Memory B cell (primary cell): ENCODE measurements at places on chromosomes 2 and 18.

DNA sequence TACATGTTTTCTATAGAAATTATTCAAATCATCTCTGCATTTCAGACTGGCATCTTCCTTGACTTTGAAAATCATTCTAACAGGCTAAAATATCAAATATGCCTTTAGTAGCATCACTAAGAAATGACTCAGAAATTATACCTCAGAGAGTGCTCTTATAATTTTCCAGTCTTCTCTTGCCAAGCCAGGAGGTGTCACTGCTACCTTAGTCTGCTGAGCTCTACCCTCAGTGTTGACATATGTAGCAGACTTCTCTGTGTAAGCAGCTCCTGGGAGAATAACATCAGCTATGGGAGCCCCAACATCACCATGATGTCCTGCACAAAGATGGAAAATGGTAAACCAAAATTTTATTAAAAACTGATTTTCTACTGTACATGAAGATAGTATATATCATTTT lies 31.6 kb downstream of the NDUFS1 start:
- DNase-seq, result no peak

DNA sequence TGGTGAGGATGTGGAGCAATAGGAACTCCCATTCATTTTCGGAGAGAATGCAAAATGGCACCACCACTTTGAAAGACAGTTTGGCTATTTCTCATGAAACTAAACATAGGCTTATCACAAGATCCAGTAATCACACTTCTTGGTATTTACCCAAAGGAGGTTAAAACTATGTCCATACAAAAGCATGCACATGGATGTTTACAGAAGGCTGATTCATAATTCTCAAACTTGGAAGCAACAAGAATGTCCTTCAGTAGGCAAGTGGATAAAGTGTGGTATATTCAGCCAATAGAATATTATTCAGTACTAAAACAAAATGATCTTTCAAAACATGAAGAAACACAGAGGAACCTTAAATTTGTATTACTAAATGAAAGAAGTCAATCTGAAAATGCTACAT lies 440.6 kb downstream of the FBXO15 start:
- no peak for DNase-seq

- DNase-seq, result no peak
Measured at GRCh38 chr18:44601447-44601846, 79.2 kb upstream of the SETBP1 start.

- DNase-seq, result no peak
Measured at GRCh38 chr18:23641937-23642666, 20.6 kb downstream of the ANKRD29 start.

DNA sequence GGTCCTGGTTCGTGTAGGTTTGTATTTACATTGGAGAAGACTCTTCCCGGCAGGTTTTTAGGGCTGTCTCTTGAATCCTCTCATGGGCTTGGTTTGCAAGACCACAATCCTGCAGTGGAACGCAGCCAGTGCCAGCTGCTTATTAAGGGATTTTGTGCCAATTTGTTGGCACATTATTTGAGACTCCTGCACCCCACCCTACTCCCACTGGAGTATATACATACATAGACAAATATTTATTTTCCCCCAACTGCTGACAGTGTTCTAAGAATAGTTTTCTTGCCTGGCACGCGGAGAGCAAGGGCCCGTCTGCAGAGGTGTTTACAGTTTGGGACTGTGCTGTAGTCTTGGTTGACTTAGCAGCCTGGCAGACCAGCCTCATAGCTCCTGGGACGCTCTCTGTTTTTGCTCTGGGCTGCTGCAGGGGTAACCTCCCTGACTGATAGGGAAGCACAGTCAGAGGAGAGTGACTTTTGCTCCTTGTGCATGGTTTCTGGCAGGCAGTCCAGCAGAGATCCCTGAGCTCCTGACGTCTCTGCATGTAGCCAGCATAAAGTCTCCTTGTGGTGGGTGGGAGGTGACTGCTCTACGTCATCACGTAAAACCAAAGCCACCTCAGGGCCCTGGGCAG lies 1.9 kb downstream of the LDLRAD4 start:
- no peak for DNase-seq

DNA sequence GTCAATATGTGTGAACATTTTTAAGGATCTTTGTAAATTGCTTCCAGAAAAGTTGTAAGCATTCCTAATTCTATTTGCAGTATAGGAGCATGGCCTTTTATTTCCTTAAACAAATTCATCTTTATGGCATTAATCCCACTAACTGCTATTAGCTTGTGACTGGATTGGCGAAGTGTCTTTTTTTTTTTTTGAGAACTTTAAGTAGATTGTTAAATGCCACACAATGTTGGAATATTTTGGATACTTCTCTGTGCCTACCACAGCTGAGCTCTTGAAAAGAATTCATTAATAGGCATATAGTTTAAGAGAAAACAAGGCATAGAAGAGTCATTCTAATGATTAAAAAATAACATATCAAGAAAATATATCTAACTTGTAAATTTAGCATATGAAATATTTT lies 129.7 kb downstream of the LAMA3 start:
- DNase-seq, result no peak

GRCh38 chr2:217616936-217617335 lies 385.9 kb downstream of the TNS1 start:
- DNase-seq, result no peak

DNA sequence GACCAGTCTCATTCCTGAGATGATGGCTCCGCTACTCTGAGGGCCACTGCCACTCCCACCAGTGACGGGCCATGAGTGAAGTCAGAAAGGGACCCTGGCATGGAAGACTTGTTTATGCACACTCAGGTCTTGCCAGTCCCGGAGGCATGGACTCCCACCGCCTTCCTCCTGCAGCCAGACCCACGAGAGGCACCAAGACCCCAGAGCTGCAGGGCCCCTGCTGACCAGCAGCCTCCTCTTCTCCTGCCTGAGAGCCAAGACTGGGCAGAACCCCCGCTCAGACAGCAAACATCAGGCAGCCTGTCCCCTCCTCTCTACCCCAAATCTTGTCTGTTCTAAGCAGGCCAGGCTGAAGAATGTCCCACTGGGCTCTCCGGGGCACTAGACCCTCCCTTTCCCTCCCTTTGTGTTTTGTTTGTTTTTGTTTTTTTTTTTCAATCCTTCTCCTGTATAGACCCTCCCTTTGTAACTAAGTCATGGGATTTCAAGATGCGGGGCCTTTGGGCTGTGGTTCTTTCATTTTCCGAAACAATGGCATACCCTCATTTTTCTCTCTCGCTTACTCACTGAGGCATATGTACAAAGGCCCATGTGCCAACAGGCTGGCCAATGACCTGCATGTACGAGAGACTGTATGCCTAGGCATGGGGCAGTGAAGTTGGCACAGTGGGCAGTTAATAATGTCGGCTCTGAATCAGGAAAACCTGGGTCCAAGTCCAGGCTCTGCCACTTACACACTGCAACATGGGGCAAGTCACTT lies 24.3 kb upstream of the MAPRE3 start:
- no peak for DNase-seq

DNA sequence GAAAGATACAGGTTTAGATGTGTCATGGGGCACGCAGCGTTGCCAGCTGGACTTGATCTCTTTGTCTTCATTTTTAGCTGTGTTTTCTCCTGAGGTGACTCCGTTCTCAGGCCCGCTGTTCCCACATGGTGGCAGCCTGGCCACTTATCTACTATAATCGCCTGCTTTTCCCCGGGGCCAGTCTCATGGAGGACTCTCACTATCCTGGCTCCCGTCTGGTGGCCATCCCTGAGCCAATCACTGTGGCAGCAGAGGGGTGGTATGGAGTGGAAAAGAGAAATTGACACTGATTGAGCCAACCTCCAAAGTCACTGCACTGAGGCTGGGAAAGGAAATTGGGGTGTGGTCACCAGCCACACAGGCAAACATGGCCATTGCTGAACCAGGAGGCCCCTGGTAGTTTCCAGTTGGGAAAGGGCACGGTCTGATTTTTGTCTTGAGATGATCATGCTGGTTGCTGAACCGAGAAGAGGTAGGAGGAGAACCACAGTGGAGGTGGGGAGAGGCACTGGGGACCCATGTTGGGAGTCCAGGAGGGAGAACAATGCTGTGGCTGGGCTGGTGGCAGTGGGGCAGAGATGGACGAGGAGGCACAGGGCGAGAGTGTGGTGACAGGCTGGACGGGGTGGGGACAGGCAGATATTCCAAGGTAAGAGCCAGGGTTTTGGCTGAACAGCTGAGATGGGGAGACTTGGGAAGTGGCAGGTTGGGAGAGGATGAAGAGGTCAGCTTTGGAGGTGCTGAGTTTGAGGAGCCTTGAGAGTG lies 45.6 kb downstream of the KCNIP3 start:
- no peak for DNase-seq

GRCh38 chr2:136310797-136311603 lies 193.1 kb upstream of the CXCR4 start:
- no peak for DNase-seq

- no peak for DNase-seq
Measured at GRCh38 chr2:236180831-236181453, 12.8 kb upstream of the GBX2 start.

DNA sequence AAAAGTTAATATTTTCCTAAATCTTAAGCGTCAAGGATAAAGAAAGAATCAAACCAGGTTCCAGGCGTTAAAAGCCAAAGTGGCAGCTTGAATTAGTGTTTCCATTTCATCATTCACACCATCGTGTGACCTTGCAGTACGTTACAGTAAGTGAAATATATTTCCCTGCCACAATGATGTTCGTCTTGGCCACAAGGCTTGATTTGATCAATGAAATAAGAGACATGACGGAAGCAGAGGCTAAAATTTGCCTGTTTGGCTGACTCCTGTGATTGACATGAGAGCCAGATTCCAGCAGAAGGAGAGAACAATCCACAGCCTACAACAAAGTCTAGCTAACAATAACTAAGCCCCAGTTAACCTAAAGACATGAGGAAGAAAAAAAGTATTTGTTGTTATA lies 62.0 kb downstream of the ASXL2 start:
- no peak for DNase-seq

GRCh38 chr2:95728878-95729596 lies 137.2 kb downstream of the TRIM43 start:
- no peak for DNase-seq

DNA sequence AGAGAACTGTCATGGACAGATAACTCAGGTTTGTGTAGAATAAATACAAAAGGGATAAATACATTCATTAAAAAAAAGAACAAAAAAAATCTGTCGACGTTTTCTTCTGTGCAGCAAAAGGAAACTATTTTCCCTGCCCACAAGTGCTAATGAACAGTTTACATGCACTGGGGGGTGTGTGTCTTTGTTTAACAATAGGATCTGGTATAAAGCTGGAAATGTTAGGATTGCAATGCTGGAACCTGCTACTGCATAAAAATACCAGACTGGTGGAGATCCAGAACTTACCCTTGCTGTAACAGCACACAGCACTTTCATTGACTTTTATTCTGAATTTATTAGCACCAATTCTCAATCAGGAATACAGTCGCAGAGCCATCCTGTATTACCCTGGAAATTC lies 84.6 kb upstream of the THOC1 start:
- no peak for DNase-seq
